Nephron progenitor cell (in vitro differentiated cells): ENCODE measurements at places on chromosomes 2 and 18.

- no peak for DNase-seq
These were observed 34.3 kb upstream of the NCKAP5 start for GRCh38 chr2:133602538-133602937.

DNA sequence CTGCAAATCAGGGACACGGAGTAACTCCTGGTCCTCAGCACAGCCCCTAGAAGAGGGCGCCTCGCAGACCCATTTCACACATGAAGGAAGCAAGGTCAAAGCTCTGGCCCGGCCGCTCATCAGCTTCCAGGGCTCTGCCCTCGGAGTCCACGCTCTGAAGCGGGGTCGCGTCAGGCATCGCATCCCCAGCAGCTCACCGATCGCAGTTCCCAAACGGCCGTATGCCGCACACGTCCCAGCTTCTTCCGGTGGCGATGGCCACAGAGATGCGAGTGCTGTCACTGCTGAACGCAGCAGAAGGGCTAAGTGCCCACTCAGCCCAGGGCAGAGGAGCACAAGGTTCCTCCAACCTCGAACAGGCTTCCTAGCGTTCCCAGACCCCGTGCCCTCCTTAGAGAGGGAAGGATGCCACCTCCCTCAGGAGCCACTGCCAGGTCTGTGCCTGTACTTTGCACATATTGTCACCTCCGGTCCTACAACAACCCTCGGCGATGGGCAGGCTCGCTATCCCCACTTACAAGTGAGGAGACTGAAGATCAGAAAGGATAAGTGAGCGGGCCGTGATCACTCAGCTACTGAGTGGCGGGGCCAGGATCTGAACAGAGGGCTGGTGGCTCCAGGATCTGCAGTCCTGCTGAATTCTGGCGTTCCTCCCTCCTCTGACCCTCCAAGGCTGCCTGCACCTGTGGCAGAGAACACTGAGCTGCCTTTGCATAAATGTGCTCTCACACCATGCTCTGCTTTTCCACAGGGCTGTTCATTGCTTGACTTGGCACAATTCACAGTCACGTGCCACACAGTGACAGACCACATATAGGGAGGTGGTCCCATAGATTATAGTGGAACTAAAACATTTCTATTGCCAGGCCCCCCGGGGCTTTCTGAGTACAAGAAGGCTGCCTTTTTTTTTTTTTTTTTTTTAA, 71.4 kb downstream of the COPS8 start:
- DNase-seq, result no peak

DNA sequence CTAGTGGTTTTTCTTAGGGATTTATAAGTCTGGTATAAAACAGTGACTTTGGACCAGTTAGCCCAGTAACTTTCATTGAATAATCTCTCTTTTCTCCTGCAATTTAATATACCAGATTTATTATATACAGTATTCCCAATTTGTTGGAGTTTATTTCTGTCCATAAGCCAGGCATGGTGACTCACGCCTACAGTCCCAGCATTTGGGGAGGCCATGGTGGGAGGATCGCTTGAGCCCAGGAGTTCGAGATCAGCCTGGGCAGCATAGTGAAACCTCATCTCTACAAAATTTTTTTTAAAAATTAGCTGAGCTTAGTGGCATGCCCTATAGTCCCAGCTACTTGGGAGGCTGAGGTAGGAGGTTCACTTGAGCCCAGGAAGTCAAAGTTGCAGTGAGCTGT, 26.7 kb downstream of the CNNM4 start:
- no peak for DNase-seq

- no peak for DNase-seq
These were observed 23.2 kb downstream of the ASB1 start for GRCh38 chr2:238449909-238450417.

DNA sequence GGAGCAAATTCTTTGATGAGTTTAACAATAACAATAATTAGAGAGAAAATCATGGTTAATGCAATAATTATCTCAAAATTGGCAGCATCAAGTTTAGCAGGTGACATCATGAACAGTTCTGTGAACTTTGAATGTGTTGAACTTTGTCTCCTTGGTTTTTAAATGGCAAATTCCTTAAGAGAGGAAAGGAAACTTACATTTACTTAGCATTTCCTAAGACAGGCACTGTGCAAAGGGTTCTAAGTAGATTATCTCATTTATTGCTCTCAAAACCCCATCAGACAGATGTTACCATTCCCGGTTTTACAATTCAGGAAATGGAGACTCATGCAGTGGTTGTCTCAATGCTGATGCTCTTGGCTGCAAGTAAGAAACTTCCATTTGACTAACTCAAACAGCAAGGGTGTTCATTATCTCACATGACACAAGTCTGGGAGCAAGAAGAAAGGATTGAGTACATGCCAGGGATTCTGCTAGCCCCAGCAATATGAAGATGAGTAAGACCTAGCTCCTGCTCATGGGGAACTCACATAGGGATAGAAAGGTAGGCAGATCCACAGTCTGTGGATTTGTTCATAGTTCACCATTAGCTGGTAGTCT, 81.3 kb upstream of the ITGA6 start:
- DNase-seq, result no peak

DNA sequence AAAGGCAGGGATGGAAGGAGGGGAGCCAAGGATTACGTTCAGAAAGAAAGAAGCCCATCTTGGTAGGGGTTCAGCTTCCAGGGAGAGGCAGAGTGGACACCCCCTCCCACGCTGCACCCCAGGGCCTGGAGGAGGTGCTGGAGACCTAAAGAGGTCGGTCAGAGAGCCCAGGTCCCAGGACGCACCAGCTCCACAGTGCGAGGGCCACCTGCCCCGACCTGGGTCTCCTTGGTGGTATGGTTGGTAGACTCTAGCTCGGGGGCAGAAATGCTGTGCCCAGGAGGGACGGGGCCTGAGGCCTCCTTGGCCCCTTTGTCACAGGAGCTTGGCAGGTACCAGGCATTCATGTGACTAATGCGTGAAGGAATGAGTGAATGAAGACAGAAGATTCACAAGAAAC, 87.1 kb upstream of the RAB6C start:
- DNase-seq, result no peak

DNA sequence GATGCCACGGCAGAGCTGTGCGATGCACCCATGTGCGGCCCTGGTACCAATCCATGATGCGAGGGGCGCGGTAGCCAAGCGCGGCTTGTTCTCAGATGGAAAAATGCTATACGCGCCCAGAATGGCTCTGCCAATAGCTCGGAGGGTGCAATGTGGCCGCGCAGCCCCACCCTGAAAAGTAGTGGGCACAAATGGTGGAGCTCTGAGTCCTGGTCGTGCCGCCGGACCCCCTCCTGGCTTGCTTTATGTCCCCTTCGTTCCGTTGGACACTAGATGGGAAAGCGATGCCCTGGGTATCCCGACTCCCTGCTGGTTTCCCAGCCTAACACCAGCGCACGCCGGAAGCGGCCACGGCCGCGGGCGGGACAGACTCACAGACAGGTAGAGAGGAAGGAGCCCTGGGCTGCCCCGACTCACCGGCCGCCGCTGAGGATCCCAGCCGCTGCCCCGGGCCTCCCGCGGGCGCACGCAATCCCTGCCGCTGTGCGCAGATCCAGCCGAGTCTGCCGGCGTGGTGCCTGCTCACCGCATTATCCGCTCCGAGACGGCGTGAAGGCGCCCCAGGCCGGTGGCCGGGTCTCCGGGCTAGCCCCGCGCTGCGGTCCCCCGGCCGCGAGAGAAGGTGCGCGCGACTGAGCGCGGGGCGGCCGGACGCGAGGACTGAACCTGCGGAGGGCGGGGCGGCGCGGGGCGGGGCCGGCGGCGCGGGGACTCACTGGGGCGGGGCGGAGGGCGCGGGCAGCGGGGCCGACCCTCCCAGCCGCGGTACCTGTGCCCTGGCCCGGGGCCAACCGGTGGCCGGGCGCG, at the start of gene CDC42EP3:
Gene CDC42EP3 (minus strand): TSS at position 634 of the 807 bp plus-strand sequence. CDS start 25,055 bp downstream, outside the sequence.
- peak; percentile 83 for DNase-seq

GRCh38 chr2:223100061-223100511, 48.1 kb downstream of the KCNE4 start:
- DNase-seq, result no peak

GRCh38 chr2:239762655-239763269, 262.4 kb downstream of the NDUFA10 start:
- no peak for DNase-seq

DNA sequence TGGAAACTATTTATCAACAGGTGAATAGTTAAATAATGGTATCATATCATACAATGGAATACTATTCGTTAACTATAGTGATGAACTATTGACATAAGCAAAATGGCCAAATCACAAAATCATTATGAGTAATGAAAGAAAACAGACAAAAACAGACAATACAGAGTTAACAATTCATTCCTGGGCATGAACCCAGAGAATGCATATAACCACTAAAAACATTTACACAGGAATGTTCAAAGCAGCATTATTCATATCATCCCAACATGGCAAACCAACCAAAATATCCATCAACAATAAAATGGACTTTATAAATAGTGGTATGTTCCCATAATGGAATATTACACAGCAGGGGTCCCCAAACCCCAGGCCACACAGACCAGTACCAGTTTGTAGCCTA, 131.2 kb upstream of the CYP1B1 start:
- DNase-seq, result no peak
